ENCODE measurements at places on chromosomes 16 and 17.
A peak's percentile ranks its signal among the peaks of the same experiment; 100 is the strongest.

DNA sequence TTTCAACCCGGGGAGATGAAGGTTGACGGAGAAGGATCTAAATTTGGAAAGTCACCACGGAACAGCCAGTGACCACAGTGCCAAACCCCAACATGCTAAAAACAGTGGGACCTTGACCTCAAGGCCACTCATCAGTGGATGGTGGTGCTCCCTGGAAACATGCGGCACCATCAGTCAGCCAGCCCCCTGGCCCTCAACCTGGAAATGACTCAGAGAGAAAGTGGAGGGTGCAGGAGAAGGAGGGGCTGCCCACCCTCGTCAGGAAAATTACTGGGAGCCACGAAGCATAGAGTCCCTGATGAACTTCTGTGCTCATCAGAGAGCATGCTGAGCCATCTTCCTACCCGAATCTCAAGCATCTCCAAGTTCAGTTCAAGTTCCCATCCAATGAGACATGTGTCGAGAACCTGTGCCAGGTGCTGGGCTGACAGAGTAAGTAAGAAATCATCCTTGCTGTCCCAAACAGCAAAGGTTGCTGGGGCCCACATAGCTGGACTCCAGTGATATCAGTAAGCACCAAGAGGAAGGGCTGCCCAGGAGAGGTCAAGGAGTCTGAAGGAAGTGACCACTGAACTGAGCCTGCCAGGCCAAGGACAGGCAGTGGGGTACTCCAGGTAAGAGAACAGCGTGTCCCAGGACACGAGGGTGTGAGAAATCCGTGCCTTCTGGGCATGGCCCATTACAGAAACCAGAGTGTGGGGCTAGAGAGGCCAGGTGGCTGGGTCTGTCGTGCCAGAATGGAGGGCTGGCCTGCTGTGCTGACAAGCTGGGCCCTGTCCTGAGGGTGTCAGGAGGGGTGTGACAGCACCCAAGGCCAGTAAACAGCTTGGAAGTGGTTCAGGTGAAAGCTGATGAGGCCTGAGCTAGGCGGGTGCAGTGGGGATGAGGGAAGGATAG, 5.2 kb downstream of the PECAM1 start:
- peak; percentile 83 for DNase-seq

- no peak for DNase-seq
These were observed 79.3 kb upstream of the HSBP1 start for GRCh38 chr16:83728492-83728891.

DNA sequence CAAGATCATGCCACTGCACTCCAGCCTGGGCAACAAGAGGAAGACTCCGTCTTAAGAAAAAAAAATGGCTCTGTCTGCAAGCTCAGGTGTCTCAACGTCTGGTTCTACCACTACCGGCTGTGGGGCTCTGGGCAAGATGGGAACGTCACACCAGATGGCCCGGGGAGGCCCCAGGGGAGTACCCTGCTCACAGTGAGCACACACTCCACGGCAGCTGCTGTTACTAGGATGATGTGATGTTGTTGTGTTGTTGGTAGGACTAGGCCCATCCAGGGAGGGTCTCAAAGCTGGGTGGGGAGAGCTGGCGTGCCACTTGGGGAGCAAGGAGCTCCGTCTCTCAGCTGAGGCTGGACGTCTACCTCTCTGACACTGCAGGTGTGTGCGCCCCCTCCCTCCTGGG, 9.4 kb upstream of the NPTX1 start:
- no peak for DNase-seq

GRCh38 chr16:11133344-11133943, 122.6 kb downstream of the SOCS1 start:
- peak; percentile 85 for DNase-seq

- DNase-seq: no peak
These were observed 15.1 kb downstream of the FAM117A start for GRCh38 chr17:49748791-49749190.
